ENCODE measurements at places on chromosomes 12 and 14.

DNA sequence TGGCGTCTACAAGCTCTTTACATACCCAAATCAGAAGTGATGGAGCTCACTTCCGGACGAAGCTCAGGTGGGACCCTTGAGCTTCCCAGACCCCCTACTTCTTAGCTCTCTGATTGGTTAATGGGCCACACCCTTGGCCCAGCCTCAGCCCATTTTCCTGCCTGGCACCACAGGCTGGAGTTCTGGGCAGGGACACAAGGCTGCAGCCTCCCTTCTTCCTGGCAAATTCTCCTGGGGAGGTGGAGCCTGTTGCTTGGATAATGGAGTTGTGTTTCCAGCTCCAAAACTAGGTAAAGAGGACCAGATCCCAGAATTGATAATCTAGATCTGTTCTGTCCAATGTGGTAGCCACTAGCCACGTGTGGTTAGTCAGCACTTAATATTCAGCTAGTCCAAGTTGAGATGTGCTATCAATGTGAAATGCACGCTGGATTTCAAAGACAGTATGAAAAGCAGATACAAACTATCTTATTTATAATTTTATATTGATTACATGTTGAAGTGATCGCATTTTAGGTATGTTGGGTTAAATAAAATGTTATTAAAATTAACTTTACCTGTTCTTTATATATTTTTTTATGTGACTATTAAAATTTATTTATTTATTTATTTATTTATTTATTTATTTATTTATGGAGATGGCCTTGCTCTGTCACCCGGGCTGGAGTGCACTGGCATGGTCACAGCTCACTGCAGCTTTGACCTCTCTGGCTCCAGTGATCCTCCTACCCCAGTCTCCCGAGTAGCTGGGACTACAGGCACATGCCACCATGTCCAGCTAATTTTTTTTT, 12.6 kb upstream of the FAIM2 start:
- no peak for DNase-seq

- DNase-seq = no peak
These were observed 27.0 kb downstream of the DYNC1H1 start for GRCh38 chr14:101991352-101991751.

- no peak for DNase-seq
These were observed 60.6 kb downstream of the DAAM1 start for GRCh38 chr14:59249029-59249428.

- no peak for DNase-seq
These were observed 8.3 kb upstream of the SPTSSA start for GRCh38 chr14:34470319-34470718.

GRCh38 chr14:68317239-68317638, 475.6 kb downstream of the ZFP36L1 start:
- DNase-seq = no peak

- DNase-seq = no peak
These were observed 57.2 kb downstream of the PIWIL1 start for GRCh38 chr12:130394906-130395305.

DNA sequence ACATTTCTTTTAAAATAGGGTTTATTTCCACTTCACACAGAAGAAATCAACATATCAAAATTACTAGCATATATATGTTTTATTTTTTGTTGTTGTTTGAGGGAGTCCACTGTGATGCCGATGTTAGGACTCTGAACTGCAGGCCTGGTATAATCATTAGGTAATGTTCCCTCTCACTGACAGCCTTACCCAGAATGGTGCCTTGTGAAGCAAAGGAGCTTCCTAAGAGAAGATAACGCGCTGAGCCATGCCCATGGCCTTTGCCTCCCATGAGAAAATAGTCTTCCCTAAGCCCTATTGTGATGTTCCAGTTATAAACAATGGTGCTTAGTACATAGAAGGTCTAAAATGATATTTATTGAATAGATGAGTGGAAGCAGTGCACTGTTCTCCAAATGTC, 12.0 kb downstream of the GNG2 start:
- DNase-seq = no peak

DNA sequence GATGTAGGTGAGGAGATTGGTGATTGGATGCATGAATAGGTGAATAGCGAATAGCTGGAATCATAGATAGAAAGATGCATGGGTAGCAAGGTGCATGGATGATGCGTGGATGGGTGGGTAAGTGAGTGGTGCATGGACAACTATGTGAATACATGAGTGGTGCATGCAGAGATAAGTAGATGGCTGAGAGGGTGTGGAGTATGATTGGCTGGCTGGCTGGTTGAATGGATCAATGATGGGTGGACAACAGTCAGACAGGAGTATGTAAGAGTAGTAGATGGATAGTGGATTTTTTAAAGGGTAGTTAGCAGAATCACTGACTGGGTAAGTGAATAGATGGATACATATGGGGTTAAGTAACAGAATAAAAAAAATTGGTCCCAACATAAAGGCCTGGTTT, 33.9 kb downstream of the SERPINA3 start:
- no peak for DNase-seq

DNA sequence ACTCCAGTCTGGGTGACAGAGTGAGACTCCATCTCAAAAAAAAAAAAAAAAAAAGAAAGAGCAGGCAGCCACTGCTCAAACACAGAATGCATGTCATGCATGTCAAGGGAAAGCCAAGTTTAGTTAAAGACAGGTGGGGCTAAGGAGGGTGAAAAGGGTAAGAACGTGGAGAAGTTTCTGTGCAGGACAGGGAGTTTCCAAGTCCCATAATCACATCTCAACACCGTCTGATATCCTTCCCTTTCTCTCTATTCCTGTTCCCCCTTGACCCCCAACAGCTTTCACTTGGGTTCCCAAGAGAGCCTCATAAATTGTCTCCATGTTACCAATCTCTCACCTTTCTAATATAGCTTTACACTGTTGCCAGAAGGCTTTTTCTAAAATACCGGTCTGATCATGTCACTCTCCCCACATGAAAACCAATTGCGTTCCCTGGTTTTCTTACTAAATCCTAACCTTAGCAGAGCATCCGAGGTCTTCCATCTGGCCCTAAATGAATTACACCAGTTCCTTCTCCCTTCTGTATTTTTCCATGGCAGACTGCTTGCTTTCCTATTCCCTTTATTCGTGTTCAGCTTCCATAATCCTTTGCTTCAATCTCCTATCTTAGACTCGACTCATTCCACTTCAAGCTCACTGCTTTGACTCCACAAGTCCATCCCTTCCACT, 37.0 kb downstream of the LIMA1 start:
- DNase-seq = no peak

- DNase-seq = no peak
These were observed 15.4 kb downstream of the TRIM9 start for GRCh38 chr14:51079489-51079888.

- DNase-seq = no peak
These were observed 10.3 kb downstream of the KRT7 start for GRCh38 chr12:52243259-52243855.

DNA sequence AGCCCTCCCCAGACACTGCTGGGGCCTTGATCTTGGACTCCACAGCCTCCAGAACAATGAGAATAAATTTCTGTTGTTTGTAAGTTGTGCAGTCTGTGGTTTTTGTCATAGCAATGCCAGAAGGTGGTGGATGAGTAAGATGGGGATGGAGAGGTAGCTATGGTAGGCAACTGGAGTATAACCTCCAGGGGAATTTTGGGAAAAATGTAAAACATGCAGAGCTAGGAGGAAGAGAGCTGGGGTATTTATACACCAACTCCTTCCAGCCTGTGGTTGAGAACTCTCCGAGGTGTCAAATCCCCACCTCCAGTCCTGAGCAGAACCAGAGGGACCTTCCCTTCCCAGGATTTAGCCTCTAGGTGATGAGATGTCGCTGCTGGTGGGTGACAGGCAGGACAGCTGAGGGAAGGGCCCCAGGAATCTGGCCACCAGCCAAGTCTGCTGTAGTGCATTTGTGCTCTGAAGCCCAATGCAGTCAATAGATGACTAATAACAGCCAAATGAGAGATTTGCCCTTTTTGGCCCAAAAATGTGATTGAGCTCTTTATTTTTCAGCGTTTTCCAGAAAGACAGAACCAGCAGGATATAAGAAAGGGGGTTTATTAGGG, 19.1 kb upstream of the CEP170B start:
- no peak for DNase-seq

GRCh38 chr12:125381373-125381772, 316.1 kb downstream of the AACS start:
- DNase-seq = no peak

- DNase-seq = no peak
These were observed 78.8 kb upstream of the PDE3A start for GRCh38 chr12:20289520-20289919.

GRCh38 chr14:104870368-104871144, 5.5 kb downstream of the CEP170B start:
- DNase-seq = no peak

DNA sequence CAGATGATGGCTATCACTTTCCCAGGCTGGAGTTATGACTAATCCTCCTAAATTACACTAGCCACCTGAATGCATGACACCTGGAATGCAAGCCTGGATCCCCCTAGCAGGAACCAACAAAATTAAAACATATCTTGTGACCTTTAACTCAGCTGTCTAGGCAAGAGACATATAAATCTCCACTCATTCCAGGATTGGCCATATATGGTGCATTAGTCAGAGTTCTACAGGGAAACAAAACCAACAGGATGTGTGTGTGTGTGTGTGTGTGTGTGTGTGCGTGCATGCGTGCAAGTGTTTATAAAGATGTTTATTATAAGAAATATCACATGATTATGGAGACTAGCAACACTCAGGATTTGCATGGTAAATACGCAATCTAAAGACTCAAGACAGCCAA, 212.8 kb downstream of the KIF21A start:
- DNase-seq = no peak

DNA sequence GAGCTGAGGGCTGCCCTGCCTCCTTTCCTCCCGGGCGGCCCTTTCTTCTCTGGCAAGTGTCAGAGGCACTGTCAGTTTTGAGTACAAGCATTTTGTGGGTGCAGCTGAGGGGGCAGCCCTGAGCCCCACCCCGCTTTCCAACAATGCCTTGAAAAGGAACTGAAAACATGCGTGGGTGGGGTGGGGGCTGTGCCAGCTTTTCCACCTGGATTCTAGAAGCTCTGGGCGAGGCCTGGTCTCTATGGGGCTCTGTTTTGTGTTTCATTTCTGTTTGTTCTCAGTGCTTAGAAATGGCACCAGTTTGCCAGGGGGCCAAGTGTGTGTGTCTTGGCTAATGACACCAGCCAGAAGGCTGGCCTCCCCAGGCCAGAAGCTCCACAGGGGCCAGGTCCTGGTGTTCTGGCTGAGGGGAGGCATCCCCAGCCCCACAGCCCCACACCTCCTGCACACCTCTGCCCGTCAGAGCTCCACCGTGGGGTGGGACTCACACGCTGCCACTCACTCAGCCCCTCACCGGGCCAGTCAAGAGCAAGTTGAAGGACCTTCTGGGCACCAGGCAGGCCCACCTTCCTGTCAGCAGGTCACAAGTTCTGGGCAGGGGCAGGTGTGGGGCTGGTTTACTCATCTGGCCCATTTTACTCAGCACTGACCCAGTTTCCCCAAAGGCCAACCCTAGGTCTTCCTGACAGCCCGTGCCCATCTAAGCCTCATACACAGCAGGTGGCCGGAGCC, 155.1 kb downstream of the CALM1 start:
- no peak for DNase-seq

DNA sequence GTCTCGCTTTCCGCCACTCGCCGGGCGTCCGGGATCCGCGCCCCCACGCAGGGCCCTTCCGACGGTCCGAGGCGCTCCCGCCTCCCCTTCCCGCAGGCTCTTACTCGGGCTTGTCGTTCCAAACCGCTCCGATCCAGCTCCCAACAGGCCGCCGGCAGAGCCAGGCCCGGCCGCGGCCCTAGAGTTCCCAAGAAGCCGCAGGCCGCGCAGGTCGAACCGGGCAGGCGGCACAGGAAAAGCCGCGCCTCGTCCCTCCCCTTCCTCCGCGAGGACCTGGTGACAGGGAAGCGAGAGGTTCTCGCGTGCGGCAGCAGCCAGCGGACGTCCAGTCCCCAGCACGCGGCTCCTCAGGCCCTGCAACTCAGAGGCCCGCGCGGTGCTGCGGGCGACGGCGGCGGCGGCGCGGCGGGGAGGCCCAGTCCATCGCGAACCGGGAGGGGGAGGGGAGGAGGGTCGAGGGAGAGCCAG, 272 bp downstream of the HECTD1 start:
- DNase-seq = no peak

GRCh38 chr12:52434760-52435530, 774 bp upstream of the KRT75 start:
- no peak for DNase-seq

DNA sequence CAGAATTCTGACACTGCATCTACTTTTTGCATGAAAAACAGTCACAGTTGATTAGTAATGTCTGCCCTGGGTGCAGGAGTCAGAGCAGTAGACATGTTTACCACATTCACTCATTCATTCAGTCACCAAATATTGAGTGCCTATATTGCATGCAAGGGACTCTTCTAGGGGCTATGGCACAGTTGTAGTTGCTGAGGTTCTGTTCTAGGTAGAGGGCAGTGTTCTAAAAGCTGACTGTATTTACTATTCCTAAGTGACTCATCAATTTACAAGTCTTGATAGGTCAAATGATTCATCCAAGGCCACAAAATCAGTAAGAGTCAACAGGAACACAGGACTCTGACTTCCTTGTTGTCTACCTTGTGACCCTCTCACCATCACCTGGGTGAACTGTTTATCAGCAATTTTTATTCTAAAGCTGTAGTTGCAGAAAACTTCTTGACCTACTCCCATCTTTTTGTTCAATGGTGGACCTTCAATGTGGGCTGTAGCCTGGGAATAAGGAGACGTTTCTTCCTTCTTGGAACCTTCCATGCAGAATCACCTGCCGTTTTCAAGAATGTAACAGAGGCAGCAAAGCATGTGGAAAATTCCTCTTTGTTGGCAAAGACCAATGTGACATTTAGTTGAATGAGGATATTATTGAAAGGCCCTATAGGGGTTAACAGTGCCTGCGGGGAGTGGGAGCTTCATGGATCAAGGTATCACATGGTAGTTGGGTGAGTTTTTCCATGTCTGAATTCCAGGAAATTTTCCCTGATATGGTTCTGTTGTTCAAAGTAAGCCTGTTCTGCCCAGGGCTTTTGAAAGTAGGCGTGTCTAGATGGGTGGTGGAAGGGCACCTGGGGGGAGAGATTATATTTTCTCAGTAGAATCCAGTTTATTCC, 223.2 kb downstream of the KTN1 start:
- DNase-seq = no peak

- DNase-seq = no peak
These were observed 43.6 kb downstream of the AMN start for GRCh38 chr14:102965971-102966655.

DNA sequence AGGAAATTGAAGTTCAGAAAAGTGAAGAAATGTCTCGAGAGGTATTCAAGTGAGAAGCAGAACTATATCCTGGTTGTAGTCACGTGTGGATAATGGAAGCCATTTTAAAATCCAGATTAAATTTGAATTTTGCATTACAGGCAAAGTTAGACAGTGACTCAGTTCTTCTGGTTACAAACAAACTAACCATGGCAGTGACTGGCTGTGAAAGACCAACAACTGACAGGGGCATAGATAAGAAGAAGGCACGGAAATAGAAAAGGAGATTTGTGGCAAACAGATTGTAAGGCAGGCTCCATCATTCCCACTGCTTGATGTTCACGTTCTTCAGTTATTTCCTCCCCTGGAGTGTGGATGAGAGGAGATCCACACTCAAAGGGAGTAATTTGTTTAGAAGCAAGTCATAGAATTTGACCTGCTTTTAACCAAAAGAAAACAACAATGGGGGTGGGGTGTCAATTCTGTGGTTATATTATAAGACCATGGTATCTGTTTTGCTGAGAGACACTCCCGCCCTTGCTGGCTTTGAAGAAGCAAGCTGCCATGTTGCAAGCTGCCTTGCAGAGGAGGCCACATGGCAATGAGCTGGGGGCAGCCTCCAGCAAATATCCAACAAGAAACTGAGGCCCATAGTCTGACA, 795.3 kb downstream of the VRK1 start:
- no peak for DNase-seq
